ENCODE measurements at places on chromosomes 16 and 17.

GRCh38 chr17:73317513-73318426 is 6.0 kb upstream of the CDC42EP4 start:
- no peak for DNase-seq

DNA sequence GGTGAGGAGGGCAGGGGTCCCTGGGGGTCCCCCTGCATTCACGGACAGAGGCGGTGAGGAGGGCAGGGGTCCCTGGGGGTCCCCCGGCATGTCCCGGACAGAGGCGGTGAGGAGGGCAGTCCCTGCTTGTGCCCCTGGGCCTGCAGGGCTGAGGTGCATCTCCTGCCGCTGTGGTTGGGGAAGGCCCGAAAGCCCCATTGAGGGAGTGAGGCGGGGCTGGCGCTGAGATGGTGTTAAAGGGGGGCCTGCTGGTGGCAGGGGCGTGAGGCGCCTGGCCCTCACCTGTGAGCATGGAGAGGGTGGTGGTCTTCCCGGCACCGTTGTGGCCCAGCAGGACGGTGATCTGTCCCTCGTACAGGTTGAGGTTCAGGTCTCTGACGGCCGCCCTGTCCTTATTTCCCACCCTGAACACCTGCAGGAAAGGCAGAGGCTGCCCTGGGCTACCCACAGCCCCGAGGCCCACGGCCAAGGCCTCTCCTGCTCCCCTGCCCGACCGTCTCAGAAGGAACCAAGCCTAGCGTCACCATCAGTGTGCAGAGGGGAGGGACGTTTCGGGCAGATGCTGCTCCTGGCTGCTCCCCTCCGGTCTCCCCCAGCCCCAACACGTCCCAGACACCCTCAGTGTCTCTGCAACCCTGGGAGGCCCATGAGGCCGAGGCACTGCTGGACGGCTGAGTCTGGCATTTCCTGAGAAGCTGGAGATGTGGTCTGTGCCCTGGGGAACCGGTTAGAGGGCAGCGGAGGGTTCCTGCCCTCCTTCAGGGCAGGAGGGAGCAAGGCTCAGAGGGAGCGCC is 31.4 kb upstream of the RNPS1 start:
- DNase-seq, result peak; percentile 20

GRCh38 chr17:5661491-5662125 is 77.3 kb upstream of the NLRP1 start:
- DNase-seq, result no peak

DNA sequence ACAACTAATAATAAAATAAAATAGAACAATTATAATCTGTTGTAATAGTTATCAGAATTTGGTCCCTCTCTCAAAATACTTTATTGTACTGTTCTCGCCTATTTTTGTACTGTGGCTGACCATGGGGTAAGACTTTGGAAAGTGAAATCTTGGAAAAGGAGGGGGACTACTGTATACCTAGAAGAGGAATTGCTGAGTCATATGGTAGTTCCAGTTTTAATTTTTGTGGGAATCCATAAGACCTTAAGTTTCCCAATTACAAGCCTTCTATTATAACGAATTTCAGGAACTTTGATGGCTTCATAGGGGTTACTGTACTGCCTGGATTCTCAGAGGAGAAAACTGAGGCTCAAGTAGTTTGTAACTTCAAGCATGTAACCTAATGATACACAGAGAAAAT is 35.5 kb downstream of the TNRC6A start:
- no peak for DNase-seq

- no peak for DNase-seq
Observed at GRCh38 chr16:70703041-70703834, 17.4 kb upstream of the MTSS2 start.

DNA sequence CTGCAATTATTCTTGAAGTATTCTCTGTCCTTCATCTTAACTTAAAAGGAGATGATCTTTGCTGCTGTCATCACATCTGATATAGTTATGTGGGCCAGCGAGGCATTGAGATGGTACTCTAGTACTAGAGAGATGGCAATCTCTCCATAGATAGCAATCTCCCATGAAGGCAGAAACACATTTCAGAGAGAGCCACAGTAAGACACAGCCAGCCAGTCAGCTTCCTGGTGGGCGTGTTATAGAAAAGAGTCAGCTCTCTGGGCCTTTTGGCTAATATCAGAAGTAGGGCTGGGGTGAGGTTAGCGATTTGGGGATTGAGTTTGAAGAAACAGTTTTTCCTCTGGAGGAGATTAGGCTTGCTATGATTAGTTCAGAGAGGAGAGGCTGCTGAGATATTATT is 22.6 kb upstream of the EFCAB13 start:
- no peak for DNase-seq

GRCh38 chr16:11689031-11689840 is 21.0 kb downstream of the SNN start:
- peak; percentile 87 for DNase-seq

- no peak for DNase-seq
Observed at GRCh38 chr16:23181506-23181905, 1.0 kb upstream of the SCNN1G start.

- no peak for DNase-seq
Observed at GRCh38 chr17:51888816-51889215, 269.7 kb downstream of the CA10 start.

DNA sequence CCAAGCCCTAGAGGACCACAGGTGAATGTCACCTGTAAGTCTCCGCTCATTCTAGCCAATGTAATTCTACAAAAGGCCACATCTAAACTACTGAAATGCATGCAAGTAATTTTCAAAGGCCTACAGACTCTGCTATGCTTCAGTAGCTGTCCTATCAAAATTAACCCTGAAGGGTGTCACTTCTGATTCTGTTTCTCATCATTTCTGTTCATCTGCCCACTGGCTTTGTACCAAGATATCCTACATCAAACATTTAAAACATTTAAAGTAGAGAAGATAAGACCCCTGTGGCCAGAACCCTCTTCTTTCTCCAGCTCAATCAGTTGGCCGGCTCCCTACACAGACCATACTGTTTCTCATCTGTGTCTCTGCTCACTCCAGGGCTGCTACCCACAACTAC is 21.5 kb downstream of the PHF12 start:
- DNase-seq, result no peak

- DNase-seq, result no peak
Observed at GRCh38 chr17:79446399-79447009, 164.3 kb downstream of the RBFOX3 start.

All from RPMI8226 (cell line).